Bronchial epithelial cell (primary cell): ENCODE measurements at places on chromosomes 5 and 9. TPM values are rescaled to one million over a fixed set of nuclear protein-coding genes. Genes with fewer than 3 reads are reported as not detected.

DNA sequence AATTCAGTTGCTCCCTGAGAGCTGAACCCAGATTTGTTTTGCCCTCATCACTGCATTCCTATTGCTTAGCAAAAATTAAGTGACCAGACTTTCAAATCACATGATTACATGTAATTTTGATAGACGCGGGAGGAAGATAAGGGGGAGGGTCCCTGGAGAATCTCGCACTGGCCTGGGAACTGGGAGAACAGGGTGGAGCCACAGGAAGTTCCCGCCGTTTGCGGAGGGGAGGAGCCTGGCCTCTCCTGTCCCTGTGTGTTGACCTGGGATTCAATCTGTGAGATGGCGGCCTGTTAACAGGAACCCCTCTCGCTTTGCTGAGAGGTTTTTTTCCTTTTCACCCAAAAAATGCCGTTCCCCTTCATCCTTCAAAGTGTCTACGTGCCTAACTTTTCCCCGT, 142.9 kb upstream of the OR13F1 start:
- no peak for DNase-seq

The PKD2L2 gene
- total RNA-seq = not detected in 2 replicates

GRCh38 chr5:172436078-172436878, 18.0 kb downstream of the SH3PXD2B start:
- DNase-seq = no peak

The IFNE gene
- 4.0 and 12.4 TPM in 2 replicates for total RNA-seq

The NRG2 gene
- total RNA-seq = under 0.01 TPM in 2 replicates

DNA sequence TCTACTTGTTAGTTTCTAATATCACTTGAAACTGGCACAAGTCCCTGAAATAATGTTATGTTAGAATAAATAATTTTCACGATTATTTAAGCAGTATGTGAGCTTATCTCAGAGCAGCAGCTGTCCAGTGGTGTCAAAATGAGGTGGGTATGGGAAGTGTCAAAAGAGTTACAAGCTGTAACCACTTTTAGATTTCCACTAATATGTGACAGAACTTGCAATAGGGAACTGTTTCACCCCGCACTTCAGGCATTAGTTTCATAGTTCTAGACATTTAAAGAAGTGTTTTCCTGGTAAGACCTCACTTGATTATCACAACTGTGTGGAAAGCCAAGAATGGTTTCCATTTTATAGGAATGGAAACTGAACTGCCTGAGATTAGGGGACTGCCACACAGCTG, 2.9 kb upstream of the ISCA1 start:
- DNase-seq = no peak

- no peak for DNase-seq
Observed at GRCh38 chr5:92177926-92178487, 794.9 kb upstream of the ARRDC3 start.

DNA sequence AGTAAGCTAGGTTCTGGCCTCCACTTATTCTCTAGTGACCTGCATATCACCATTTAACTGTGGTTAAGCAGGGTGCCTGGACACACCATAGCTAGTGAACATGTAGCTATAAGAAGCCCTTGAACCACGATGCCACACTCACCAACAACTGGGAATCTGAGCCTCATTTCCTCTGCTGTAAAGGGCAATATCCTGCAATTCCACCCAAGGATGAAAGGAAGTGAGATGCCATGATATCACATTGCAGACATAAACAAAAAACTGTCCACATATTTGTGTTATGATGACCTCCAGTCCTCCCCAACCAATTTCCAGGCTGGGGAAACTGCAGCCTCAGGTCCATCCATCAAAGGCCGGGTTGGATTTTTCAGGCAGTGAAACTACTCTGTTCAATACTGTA, 10.4 kb downstream of the TNIP1 start:
- no peak for DNase-seq

DNA sequence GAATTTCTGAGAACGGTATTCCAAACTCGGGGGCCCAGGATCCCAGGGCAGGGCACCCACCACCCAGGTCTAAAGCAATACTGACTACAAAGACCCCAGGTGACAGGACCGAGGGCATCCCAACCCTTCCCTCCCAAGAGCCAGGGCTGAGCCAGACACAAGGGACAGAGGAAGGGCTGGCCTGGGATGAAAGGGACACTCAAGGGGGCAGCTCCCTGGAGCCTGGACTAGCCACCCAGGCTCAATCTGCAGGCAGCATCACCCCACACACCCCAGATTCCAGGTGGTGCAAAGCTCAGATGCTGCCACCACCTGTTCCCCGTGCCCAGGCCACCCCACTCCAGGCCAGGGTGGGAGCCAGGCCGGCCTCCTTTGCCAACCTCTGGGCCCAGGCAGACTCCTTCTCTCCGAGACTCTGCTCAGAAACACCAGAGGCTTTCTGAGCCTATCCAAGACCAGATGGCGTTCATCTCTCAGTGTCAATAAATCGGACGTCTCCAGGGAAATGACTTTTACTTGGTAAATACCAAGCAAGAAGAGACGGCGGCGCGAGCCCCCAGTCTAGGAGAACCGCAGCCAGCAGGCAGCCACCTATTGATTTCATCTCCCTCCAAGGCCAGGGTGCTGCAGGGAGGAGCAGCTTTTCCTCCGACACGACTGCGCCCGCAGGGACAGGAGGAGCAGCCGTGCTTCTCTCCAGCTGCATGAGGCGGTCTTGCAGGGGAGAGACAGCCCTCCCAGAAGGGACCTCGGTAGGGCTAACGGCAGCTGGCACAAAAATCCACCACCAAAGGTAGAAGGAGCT, 94.1 kb upstream of the ADAMTS2 start:
- DNase-seq = no peak

The HTR4 gene
- total RNA-seq = 0.26 TPM in 1 of 2 replicates, not detected in the other

- peak; percentile 76 for DNase-seq
Observed at GRCh38 chr5:57862471-57862911, 379.9 kb upstream of the ACTBL2 start.

DNA sequence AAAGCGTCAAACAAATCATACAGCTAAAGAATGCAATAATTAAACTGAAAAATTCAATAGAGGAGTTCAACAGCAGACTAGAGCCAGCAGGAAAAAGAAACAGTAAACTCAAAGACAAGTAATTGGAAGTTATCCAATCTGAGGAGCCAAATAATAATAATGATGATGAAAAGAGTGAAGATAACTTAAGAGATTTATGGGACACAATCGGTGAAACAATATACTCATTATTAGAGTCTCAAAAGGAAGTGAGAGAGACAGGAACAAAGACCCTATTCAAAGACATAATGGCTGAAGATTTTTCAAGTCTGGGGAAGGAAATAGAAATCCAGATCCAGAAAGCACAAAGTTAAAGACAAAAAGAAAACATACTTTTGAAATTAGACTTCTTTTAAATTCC, 263.9 kb upstream of the NR4A3 start:
- no peak for DNase-seq

DNA sequence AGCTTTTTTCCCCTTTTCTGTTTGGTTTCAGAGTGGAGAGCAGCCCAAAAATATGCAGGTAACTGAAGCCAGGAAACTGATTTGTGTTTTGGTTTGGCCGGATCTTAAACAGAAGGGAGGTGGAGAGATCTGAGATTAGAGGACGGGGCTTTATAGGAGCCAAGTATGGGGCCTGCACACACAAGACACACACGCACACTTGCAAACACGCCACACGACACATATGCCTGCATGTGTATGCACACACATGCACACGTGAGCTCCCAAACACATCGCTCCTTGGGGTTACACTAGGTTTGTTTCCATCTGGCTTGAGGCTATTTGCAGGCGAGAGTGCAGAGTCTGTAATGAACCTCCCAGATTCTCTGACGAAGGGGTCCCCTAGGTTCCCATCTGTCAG, 18.3 kb downstream of the BTNL9 start:
- no peak for DNase-seq

- no peak for DNase-seq
Observed at GRCh38 chr9:137919649-137920141, 42.1 kb downstream of the CACNA1B start.

DNA sequence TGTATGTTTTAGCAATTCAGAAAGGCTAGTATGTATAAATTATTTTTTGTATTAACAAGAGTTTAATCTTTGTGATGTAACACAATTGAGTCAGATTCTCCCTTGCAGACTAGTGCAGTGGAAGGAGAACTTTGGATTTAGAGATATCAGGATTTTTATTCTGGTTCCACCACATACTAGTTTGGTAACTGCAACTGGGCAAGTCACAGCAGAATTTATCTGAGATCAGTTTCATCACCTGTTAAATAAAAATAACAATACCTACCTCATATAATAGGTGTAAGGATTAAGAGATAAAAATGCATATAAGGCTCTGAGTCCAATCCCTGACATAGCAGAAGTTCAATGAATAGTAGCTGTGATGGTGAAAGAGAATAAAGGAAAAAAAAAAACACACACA, 34.0 kb upstream of the ZNF462 start:
- DNase-seq = peak; percentile 29

- no peak for DNase-seq
Observed at GRCh38 chr5:96931605-96932004, 4.3 kb upstream of the LNPEP start.

- peak; percentile 72 for DNase-seq
Observed at GRCh38 chr9:84111726-84112125, 131.1 kb downstream of the RMI1 start.

DNA sequence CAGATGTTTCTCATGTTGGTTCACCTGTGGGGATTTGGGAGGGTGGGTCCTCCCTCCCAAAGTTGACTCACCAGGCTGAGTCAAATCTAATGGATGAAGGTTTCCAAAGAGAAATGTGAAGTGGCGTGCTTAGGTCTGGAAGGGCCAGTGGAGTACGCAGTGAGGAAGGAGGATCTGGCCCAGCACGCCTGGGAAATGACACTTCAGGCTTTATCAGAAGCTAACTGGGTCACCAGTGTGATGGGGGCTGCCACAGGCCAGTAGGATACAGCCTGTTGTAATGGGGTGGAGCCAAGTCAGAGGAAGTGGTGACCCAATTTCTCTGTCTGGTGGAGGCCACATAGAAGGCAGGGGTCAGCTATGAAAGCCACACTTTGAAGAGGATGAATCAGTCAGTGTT, 18.0 kb downstream of the POLR1E start:
- peak; percentile 66 for DNase-seq

GRCh38 chr5:135489466-135490244, 37.5 kb upstream of the TIFAB start:
- no peak for DNase-seq

The GKAP1 gene
- total RNA-seq = 0.53 and 0.90 TPM in 2 replicates

DNA sequence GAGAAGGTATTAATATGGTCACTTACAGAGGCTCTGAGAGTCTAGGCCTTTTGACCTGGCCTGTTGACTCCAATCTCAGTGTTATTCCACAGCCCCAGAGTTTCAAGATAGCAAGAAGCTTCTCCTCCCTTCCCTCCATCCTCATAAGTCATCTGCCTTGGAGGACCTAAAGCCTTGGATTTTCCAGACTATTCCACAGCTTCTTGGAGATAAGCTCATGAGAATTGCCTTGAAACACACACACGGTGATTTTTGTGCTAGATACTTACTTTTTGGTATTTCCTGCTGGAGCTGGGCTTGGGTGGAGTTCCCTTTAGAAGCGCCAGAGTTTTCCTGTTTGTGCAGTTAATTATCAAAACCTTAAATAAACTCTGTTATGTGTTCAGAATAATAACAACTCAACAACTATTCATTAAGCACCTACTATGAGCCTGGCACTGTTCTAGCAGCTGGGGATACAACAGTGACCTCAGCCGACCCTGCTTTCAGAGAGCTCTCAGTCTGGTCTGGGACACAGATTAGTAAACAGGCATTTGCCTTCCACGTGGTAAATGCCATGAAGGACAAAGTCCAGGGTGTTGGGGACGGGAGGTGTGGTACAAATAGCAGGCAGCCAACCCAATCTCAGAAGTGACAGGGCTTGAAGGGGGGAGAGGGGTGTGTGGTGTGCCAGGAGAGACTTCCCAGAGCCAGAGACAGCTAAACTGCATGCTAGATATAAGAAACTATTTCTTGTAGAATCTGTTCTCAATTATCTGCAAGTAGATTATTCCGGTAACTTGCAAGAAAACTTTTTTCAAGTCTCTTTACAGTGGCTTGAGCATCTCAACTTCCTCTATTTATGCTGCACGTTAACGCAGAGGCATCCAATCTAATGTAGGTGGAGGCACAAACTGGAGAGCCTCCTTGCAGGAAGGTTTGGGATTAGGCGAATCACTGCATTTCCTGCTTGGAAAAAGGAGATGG, 55.9 kb upstream of the KLF9 start:
- no peak for DNase-seq

The MYOZ3 gene
- total RNA-seq = not detected in 2 replicates

DNA sequence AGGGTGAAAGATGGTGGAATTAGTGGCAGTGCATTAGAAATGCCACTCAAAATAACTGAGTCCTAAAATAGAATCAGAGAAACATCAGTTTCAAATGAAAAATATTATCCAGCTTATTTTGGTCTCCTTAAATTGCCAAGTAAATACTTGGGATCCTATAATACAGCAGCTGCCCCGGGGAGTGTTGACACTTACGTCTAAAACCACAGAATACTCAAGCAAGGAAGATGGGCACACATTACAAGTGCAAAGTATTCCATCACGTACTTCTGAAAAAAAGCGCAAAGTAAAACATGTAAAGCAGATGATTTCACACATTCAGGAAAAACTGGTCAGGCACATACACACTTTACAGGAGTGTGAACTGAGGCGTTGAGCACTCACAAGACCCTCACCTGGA, 2.4 kb upstream of the ARHGEF37 start:
- no peak for DNase-seq

GRCh38 chr5:96335873-96336272, 97.2 kb downstream of the PCSK1 start:
- peak; percentile 88 for DNase-seq

GRCh38 chr9:122940749-122941581, at the start of gene RABGAP1:
Gene RABGAP1 (plus strand): TSS chr9:122941020. CDS start chr9:122957060, 16,040 bp downstream.
- DNase-seq = peak; percentile 95

DNA sequence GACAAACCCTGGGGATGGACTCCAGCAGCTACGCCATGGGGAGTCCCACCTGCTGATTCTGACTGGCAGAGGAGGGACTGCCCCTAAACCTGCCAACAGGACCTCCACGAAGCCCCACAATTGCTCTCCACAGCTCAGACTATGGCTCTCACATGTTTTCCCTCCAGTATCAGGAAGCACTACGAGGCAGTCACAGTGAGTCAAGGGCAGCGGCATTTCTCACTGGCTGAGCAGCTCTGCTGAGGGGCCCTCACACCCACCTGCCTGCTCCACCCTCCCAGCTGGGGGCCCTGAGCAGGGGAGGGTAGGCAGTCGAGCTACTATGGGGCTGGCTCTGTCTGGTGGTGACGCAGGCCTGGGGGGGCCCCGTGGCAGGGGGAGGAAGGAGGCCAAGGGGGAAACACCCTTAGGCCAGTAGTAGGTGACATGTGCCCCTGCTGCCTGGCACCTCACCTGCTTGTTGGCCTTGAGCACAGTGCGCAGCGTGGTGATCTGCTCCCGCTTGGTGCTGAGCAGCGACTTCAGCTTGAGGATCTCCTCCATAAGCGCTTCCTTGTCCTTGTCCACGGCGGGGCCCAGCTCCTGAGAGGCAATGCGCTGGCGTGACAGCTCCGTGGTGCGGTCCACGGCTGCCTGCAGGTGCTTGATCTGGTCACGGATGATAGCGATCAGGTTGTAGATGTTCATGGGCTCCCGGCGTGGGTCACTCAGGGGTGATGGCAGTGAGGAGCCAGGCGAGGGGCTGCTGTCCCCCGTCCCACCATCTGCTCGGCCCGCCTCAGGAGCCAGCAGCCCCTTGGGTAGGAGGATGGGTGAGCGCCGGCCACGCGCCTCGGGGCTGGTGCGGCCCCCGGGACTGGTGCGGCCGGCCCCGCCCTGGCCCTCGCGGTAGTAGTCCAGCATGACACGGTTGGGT, 46.3 kb downstream of the BICD2 start:
- no peak for DNase-seq

The ADAMTS19 gene
- under 0.01 and 0.13 TPM in 2 replicates for total RNA-seq

GRCh38 chr5:148486456-148486855, 102.7 kb downstream of the FBXO38 start:
- no peak for DNase-seq

GRCh38 chr9:29211580-29212396, 1638.5 kb upstream of the C9orf72 start:
- DNase-seq = no peak

The ANKRD18B gene
- 5.8 and 6.0 TPM in 2 replicates for total RNA-seq

The OR1Q1 gene
- total RNA-seq = not detected in 2 replicates
